Progenitor cell of endocrine pancreas (in vitro differentiated cells): ENCODE measurements at places on chromosomes 4 and X. TPM values are rescaled to one million over a fixed set of nuclear protein-coding genes. Genes with fewer than 3 reads are reported as not detected.

The HSD17B13 gene
- 0.16 and 0.31 TPM in 2 replicates for total RNA-seq

The RBM46 gene
- total RNA-seq, result 0.62 and 0.98 TPM in 2 replicates

The SMIM10 gene
- 2.2 TPM in 2 replicates for total RNA-seq

The SPON2 gene
- 1.9 and 2.2 TPM in 2 replicates for total RNA-seq

The DGAT2L6 gene
- not detected in 2 replicates for total RNA-seq

The IRS4 gene
- 1.0 and 1.2 TPM in 2 replicates for total RNA-seq

The RPS6KA3 gene
- total RNA-seq, result 60.8 and 61.8 TPM in 2 replicates

The UNC5C gene
- total RNA-seq, result 40.7 and 43.8 TPM in 2 replicates

The COX7B2 gene
- not detected in 2 replicates for total RNA-seq

DNA sequence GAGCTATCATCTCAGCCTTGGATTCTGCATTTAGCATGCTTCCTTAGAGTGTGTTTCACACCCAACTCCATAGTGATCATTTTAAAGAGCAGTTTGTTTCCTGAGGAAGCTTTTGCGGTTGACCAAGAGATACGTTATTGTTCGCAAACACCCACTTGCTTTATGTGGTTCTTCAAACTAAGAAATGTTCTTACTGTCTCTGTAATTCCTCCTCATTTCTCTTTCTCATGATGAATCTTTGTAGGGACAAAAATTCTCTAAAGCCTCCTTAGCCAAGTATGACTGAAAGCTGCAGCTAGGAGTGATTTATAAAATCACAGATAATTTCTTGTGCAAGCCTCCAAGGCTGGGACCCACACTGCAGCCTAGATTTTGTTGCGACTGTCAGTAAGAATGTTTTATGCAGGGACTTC, 10.0 kb downstream of the TNIP3 start:
- H3K4me3 ChIP-seq, result no peak overlapping the region
- no peaks in the 10 kb centered on the region for H3K36me3 ChIP-seq
- peaks cover 33% of the 10 kb centered on the region for H3K27me3 ChIP-seq
- H3K4me1 ChIP-seq, result peaks cover 2% of the 10 kb centered on the region
- no peak for DNase-seq

DNA sequence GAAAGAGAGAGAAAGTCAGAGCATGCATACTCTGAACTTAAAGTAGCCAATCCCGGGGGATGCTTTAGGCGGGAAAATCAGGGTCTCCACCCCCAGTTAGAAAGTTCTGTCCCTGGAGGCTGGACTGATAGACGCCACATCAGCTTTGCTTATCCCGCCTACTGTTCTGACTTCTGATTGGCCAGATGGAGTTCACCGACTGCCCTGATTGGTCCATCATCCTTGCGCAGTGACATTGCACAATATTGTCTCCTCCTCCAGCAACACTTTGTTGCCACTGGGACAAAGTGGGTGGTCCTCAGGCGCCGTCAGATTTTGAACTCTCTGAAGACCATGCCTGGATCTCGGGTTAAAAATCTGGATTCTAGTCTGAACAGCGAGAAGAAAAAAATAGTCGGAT, 50.3 kb downstream of the SSX3 start:
- no peak overlapping the region for H3K4me3 ChIP-seq
- H3K36me3 ChIP-seq, result no peaks in the 10 kb centered on the region
- no peaks in the 10 kb centered on the region for H3K27me3 ChIP-seq
- DNase-seq, result no peak

- DNase-seq, result no peak
- H3K27me3 ChIP-seq, result no peaks in the 10 kb centered on the region
- H3K4me3 ChIP-seq, result no peak overlapping the region
- H3K27ac ChIP-seq, result no peak overlapping the region
- no peaks in the 10 kb centered on the region for H3K36me3 ChIP-seq
Measured at GRCh38 chr4:113445286-113445685, 316.3 kb downstream of the CAMK2D start.

GRCh38 chrX:28595346-28595745, 8.1 kb downstream of the IL1RAPL1 start:
- H3K27me3 ChIP-seq, result peaks cover 3% of the 10 kb centered on the region
- no peak overlapping the region for H3K4me3 ChIP-seq
- no peak overlapping the region for H3K27ac ChIP-seq

DNA sequence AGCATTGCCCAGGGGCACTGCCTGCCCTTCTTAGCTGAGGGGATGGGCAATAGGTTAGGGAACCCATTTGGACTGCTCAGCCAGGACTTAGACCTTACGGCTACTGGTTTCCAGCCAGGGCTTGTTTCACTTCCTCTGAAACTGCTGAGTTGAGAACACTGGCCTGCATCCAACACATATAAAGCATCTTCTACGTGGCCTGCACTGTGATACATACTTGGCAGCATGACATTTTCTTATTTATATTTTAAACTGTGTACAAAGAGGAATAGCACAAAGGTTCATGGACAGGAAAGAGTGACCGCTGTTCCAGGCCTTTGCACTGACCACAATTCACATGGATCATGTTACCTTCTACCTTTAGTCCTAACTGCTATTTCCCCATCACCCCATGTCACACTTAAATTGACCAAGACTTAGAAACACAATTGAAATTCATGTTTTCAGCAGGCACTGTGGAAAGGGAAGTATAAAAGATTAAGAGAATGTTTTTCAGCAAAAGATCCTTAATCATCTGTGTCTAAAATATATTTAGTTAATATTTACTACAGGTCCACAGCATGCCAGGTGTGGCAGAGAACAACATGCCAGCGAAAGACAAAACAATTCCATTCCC, 43.7 kb downstream of the NLGN4X start:
- H3K27ac ChIP-seq, result no peak overlapping the region
- H3K4me3 ChIP-seq, result no peak overlapping the region
- H3K27me3 ChIP-seq, result no peaks in the 10 kb centered on the region
- DNase-seq, result no peak
- H3K36me3 ChIP-seq, result peaks cover 8% of the 10 kb centered on the region

DNA sequence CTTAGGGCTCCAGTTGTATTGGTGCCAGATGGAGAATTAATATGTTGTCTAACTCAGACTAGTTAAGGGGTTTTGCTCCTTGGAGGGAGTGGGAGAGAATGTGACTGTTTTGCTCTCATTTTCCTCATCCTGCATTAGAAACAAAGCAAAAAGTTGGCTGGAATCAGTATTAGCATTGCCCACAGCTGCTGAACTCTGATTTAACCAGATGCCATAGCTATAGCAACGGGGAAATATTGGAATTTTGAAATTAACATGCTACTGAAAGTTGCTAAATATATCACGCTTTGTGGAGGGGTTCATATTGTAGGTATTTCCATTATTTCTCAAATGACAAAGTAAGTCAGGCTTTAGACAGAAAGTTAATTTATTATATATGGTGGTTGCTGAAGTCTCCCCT, 66.7 kb upstream of the EOLA2 start:
- H3K27me3 ChIP-seq, result no peaks in the 10 kb centered on the region
- H3K4me3 ChIP-seq, result no peak overlapping the region
- peaks cover 4% of the 10 kb centered on the region for H3K4me1 ChIP-seq
- DNase-seq, result no peak

- H3K27me3 ChIP-seq, result peaks cover 3% of the 10 kb centered on the region
- no peak overlapping the region for H3K27ac ChIP-seq
- no peak for DNase-seq
- no peaks in the 10 kb centered on the region for H3K4me1 ChIP-seq
- H3K36me3 ChIP-seq, result no peaks in the 10 kb centered on the region
- no peak overlapping the region for H3K4me3 ChIP-seq
Measured at GRCh38 chrX:154733066-154733425, 17.8 kb downstream of the GAB3 start.

GRCh38 chr4:145045180-145045579, 52.8 kb downstream of the ANAPC10 start:
- H3K27me3 ChIP-seq, result no peaks in the 10 kb centered on the region
- no peaks in the 10 kb centered on the region for H3K4me1 ChIP-seq
- peaks cover 5% of the 10 kb centered on the region for H3K36me3 ChIP-seq
- H3K27ac ChIP-seq, result no peak overlapping the region
- no peak for DNase-seq
- no peak overlapping the region for H3K4me3 ChIP-seq

DNA sequence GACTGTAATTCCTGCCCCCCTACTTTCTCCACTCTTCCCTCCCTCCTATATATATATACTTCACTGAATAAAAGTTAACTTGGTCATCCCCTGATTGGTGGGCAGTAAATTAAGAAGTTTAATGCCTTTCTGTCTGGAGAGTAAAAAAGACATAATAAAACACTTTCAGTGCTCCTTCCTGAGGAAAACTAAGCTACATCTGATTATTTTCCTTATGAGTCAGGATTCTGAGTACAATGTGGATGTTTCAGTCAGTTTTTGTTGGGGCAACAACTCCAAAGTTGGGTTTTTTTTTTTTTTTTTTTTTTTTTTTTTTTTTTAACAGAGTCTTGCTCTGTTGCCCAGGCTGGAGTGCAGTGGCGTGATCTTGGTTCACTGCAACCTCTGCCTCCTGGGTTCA, 22.0 kb upstream of the SUPT20HL2 start:
- H3K36me3 ChIP-seq, result no peaks in the 10 kb centered on the region
- H3K27me3 ChIP-seq, result no peaks in the 10 kb centered on the region
- H3K4me3 ChIP-seq, result no peak overlapping the region
- H3K4me1 ChIP-seq, result no peaks in the 10 kb centered on the region
- DNase-seq, result no peak

DNA sequence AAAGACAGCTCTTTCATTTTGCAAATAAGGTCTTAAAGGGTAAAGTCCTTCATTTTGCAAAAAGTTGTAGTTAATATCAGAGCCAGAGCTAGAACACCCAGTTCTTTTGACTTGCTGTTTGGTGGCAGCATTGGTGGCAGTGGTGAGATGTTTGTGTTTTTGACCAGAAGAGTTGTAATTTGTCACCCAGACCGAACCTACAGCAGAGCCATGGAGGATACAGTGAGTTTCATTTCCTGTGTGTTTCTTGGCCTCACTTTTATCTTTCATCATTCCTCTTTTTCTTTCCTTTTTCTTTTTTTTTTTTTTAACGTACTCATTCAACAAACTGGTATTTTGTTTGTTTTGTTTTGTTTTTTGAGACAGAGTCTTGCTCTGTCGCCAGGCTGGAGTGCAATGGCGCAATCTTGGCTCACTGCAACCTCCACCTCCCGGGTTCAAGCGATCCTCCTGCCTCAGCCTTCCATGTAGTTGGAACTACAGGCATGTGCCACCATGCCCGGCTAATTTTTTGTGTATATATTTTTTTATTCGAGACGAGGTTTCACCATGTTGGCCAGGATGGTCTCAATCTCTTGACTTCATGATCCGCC, 116.4 kb downstream of the AFF1 start:
- H3K4me1 ChIP-seq, result peaks cover 35% of the 10 kb centered on the region
- DNase-seq, result no peak
- H3K36me3 ChIP-seq, result peaks cover 29% of the 10 kb centered on the region
- no peak overlapping the region for H3K27ac ChIP-seq
- H3K4me3 ChIP-seq, result no peak overlapping the region

- no peak overlapping the region for H3K27ac ChIP-seq
- H3K36me3 ChIP-seq, result no peaks in the 10 kb centered on the region
- no peaks in the 10 kb centered on the region for H3K4me1 ChIP-seq
- H3K27me3 ChIP-seq, result no peaks in the 10 kb centered on the region
Measured at GRCh38 chr4:115923152-115923551, 809.7 kb upstream of the NDST4 start.
